ENCODE measurements at places on chromosomes 1 and 21.

DNA sequence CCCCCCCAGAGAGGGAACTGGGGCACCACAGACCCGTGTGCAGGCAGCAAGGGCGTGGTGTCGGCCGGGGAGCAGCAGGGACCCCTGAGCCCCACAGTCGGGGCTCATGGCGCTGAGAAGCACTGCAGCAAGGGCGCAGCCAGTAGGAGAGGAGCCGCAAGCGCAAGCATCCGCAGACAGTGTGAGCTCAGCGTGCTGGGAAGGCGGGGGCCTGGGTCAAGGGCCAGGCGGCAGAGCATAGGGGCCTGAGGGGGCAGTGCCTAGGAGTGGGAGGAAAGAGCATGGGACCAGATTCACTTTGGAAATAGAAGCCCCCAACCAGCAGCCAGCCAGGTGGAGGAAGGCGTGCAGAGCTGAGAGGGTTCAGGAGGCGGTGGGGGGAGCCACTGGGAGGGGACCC lies 6.7 kb upstream of the KCNAB2 start:
- DNase-seq = no peak

GRCh38 chr1:72915581-72915980 lies 633.2 kb upstream of the NEGR1 start:
- no peak for DNase-seq

- DNase-seq = no peak
These were observed 29.8 kb downstream of the HYI start for GRCh38 chr1:43423672-43424550.

DNA sequence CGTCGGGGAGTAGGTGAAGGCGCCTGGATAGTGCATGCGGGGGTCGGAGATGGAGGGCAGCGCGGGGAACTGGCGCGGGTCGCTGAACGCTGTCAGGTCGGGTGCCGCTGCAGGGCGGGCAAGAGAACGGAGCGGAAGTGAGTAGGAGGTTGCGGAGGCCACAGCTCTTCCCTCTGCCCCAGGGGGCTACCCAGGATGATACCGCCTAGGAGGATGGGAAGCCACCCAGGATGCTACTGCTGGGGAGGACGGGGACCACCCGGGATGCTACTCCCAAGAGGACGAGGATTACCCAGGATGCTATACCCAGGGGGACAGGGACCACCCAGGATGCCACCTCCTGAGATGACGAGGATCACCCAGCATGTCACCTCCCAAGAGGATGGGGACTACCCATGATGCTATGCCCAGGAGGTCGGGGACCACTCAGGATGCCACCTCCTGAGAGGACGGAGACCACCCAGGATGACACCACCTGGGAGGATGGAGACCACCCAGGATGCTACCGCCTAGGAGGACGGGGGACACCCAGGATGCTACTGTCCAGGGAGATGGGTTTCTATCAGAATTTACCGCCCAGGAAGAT lies 123.8 kb downstream of the CLIC6 start:
- DNase-seq = no peak

- no peak for DNase-seq
These were observed 9.6 kb upstream of the CD34 start for GRCh38 chr1:207920444-207921021.

DNA sequence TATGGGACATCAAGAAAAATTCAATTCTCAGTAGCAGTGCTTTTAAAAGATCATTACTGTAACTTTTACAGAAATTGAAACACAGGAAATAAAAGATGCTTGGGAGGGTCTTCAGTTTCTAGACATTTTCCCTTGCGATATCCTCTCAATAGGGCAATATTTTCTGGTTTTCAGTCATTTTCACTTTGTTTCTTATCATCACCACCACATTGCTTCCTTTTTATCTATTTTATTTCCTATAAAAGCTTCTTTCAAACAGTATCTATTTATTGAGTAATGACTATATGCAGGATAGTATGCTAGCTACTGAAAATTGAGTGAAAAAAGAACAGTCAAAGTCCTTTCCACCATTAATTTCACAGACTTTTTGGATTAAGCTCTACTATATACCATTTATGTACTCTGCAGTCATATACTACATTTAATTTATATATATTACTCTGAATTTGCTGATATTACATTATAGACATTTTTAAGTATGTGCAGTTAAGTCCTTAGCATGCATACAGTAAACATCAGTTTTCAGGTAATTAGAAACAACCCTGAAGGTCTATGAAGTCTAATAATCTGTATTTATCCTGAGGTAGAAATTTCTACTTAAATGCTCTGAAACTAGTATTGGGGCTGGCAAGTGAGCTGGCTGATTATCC lies 18.7 kb downstream of the TRMT1L start:
- no peak for DNase-seq

DNA sequence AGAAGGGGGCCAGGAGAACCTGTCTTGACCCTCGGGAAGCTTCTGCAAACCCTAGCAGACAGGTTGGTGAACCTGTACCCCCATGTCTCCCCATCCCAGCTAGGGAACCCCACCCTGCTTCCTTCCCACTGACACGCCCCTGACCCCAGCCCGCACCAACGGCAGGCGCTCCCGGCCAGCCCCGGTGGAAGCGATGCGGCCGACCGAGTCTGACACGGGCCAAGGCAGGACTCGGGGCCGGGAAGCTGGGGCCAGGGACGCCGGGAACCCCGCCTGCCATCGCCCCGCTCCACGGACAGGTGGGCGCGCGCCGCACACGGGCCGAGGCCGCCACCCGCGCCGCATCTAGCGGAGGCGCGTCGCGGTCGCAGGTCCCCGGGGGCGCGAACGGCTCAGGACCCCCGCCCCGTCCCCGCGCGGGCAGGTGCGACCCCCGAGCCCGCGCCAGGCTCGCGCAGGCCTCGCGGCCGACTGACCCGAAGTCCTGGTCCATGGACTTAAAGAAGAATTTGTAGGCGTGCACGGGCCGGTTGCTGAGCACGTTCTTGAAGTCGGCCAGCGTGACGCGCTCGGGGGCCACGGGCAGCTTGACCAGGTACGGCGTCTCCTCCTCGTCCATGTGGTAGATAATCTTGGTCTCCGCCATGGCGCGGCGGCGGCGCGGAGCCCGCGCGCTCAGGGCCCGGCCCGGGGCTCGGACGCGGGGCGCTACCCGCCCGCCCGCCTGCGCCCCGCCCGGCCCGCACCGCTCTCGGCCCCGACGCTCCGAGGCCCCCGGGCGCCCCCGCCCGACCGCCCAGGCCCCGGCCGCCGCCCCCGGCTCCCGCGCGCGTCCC lies 580 bp downstream of the DVL1 start:
- no peak for DNase-seq

GRCh38 chr1:21559788-21560567 lies 50.8 kb downstream of the ALPL start:
- no peak for DNase-seq

DNA sequence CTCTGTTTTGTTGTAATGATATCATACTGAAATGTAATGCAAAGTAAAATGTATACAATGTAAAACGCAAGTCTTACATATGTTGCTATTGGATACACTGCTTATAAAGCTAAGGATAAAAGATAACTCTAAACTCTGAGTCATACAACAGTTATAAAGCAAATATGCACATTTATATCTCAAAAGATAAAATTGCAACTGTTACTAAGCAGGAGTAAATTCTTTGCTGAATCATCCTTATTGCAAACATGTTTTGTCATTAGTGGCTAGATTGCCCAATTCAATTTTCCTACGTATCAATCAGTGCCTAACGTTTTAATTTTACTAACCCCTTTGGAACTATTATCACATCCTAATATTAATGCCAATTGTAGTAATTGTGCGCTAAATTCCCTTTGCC lies 762.9 kb downstream of the LTN1 start:
- no peak for DNase-seq

GRCh38 chr1:1206376-1206965 lies at the start of gene TNFRSF18:
Gene TNFRSF18 (minus strand): TSS chr1:1206592. CDS start chr1:1206571, 21 bp downstream.
- no peak for DNase-seq

- DNase-seq = no peak
These were observed 26.9 kb downstream of the LBR start for GRCh38 chr1:225400968-225401367.

DNA sequence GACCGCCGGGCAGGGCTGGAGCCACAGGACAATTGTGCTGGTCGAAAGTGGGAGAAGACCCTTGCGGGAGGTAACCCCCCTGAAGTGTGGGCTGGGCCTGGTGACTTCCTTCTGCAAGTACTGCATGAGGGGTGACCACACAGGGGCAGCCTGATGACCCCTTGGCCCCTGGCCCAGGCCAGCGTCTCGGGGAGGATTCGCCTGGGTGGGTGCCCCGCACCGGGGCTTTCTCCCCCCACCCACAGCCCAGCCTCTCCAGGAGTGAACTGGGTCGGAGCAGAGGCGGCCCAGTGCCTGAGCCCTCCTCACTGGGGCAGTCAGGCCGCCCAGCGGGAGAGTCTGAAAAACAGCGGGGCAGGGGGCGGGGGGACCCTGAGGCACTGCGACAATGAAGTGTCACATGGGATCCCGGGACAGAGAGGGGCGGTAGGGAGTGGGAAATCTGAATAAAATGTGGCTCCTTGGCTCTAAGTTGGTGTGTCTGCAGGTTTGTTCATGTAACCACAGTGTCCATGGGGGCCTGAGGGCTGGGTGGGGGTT lies 1.6 kb upstream of the DNMT3L start:
- DNase-seq = no peak

DNA sequence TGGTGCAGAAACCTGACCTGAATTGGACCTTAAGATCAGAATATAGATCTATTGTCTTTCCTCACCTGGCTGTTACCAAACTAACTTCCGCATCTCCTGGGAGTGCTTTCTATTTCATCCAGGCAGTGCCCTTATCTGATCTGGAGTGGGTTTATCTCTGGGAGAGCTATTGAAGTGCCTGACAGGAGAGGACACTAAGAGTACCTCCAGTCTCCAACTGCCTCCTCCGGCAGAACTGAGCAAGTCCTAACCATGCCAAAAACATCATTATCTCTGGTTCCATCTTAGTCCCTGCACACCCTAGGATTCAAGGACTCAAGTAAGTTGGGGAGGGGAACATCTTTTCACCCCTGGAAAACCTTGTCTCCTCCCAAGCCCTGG lies 12.4 kb upstream of the KCNJ15 start:
- DNase-seq = no peak

Data from nucleus accumbens (tissue), 56 donors.